Renal cortical epithelial cell (primary cell): ENCODE measurements at places on chromosomes 3 and 15. TPM values are rescaled to one million over a fixed set of nuclear protein-coding genes. Genes with fewer than 3 reads are reported as not detected.

The TMIE gene
- 0.25 and 0.35 TPM in 2 replicates for total RNA-seq

The ACP3 gene
- total RNA-seq = not detected in 2 replicates

The KPNA4 gene
- 32.3 and 36.7 TPM in 2 replicates for total RNA-seq

The TMEM266 gene
- not detected in 2 replicates for total RNA-seq

The CTXN2 gene
- 0.05 TPM in 1 of 2 replicates, not detected in the other for total RNA-seq
